ENCODE measurements at places on chromosomes 5 and 9.

DNA sequence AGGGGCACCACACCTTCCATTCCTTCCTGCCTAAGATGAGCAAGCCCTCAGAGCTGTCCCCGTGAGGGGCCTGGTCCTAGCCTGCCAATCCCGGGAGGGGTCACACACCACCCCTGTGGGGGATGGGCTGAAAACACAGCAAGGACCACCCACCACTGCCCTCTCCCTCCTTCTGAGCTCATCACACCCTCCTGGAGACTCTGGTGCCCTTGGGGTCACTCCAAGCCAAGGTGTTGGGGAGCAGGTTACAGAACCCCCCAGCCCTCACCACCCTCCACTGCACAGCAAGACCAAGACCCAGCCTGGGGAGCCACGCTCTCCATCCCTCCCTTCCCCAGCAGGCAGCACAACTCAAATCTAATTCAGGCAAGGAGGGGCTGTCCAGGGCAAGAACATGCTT lies 60.5 kb upstream of the PPP1R26 start:
- DNase-seq, result no peak

DNA sequence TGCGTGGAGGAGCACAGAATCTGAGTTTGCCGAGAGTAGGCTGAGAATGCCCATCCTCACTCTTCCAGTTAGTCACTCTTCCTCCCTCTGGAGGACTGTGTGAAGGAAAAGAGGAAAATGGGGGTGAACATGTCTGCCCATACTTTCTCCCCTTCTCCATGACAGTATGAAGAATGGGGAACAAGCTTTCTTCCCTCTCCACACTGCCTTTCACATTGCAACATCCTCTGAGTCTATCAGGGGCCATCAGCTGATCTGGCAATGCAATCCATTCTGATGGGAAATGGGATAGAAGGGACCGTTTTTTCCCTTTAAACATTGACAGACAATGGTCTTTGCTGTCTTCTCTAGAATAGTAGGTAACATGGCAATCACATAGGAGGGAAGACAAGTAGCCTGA lies 56.8 kb downstream of the UGCG start:
- peak; percentile 40 for DNase-seq

GRCh38 chr9:97525451-97525850 lies 24.0 kb downstream of the TMOD1 start:
- no peak for DNase-seq

DNA sequence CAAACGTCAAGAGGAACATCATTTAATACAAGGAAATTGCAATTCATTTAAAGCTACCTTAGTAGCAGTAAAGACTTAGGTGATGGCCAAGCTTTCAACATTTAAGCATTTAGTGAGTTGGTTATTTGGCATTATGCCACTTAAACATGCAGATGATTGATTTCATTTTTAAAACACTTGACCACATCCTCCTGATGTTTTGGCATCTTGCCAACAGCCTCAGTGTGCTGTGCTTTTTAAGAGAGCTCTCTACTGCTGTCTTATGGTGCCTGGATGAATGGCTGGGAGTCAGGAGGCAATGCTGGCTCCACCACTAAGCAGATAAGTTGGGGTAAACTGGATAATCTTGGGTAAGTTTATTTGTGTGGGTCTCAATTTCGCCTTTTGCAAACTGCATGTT lies 364.5 kb downstream of the MAN2A1 start:
- DNase-seq, result peak; percentile 74

GRCh38 chr9:124941679-124942561 lies 1.0 kb upstream of the GOLGA1 start:
- DNase-seq, result peak; percentile 63

GRCh38 chr5:1925111-1926070 lies 42.7 kb upstream of the IRX4 start:
- DNase-seq, result no peak

- DNase-seq, result no peak
These were observed 22.0 kb upstream of the DMRTA1 start for GRCh38 chr9:22424616-22425015.

GRCh38 chr5:57117596-57117995 lies 56.3 kb upstream of the GPBP1 start:
- peak; percentile 21 for DNase-seq

DNA sequence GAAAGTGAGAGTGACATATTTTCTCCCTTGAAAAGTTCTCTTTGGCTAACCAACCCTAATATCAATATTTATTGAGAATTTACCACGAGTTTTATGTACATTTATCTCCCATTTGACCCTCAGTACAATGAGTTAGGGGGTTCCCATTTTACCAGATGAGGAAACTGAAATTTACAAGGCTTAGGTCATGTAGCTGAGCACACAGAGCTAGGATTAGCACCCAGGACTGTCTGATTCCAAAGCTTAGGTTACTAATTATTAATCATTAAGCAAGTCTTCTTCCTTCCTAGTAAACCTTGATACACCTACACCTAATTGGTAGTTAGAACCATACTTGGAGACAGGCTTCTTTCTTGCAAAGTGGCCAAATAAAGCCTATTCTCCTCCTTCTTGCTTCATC lies 12.2 kb downstream of the SLC1A1 start:
- DNase-seq, result no peak

- DNase-seq, result no peak
These were observed 14.5 kb downstream of the SLC6A18 start for GRCh38 chr5:1239505-1240251.

DNA sequence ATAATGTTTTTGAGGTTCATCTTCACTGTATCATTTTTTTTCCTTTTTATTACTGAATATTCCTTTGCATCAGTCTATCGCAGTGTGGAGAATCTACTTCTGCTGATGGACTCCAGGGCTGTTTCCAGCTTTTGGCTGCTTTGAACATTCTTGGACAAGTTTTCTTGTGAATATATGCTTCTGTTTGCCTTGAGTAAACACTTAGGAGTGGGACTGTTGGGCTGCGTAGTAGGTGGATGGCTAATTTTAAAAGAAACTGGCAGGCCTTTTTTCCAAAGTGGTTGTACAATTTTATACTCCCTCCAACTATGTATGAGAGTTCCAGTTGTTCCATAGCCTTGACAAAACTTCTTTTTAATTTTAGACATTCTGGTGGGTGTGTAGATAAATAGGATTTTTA lies 102.4 kb downstream of the WDR41 start:
- DNase-seq, result no peak

GRCh38 chr9:127927201-127927987 lies 3.2 kb downstream of the PIP5KL1 start:
- DNase-seq, result no peak

DNA sequence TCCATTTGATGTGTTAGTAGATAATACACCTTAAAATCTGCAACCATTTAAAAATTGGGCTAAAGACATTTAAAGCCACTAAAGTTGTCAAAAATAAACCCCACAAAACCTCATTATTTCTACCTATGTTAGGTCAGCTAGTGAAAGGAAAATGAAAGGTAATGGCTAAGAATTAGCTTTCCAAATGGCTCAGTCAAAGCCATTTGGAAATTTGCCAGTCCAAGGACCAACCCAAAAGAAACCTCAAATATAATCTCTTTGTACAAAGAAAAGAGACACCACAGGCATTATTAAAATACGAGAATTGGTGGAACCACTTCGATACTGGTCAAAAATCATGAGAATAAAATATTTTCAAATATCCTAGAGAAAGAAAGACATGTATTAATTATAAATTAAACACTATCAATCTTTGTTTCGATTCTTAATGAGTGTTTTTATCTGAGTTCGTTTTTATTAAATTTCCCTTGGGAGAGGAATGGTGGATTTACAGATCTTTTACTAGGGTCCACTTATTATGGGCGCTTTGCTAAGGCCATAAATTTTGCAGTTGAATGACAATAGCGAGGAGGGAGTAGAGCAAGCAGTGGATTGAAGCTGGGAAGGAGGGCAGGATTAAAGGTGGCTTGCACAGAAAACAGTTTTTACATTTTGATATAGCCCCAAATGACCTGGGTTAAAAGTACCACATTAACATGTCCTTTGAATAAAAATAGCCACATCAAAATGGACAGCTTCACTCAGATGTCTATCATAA lies 116.8 kb upstream of the SHB start:
- no peak for DNase-seq

DNA sequence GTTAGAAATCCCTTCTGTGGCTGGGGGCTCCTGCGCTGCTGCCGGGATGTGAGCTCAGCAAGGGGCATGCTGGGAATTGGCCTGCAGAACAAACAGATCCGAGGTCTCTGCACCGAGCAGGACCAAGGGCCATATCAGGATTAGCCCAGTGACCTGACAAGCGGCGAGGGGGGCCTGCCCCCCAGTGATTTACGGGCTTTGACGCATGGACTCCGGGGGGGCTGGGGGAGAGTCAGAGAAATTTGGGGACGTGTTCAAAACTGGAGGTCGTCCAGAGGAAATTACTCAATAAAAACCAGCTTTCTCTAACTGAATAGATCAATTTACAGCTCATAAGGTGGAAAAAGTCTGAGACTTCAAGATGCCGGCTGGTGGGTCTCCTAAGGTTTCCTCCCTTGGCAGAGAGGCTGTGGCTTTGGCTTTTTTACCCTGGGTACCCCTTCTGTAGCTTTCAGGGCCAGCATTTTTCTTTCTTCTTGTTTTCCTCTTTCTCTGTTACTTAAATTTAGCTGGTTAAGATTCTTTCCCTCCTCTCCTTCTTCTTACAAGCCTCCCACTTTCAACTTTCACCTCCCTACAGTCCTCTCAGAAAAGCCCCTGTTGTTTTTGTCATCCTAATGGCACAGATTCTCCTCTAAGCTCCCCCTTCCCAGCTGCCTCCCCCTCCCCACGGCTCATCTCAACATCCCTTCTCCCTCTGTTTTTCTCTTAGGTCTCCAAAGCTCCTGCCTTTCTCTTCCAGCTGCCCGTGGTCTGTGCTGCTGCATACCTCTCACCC lies 551.0 kb downstream of the CCDC171 start:
- no peak for DNase-seq

DNA sequence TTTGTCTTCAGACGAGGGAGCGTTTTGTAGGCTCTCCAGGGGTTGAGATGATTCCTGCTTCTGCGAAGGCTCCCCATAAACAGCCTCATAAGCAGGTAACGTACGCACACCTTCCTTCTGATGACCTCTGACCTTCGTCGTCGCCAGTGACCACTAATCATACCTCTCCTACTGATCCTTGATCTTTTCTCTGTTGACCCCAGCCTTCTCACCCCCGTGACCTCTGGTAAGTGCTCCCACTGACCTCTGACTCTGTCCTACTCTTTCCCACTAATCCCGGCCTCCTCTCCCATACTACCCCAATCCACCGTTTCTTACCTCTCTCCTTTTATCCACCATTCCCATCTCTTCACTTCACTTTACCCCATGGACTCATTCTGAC lies 345 bp downstream of the DNAI1 start:
- no peak for DNase-seq

DNA sequence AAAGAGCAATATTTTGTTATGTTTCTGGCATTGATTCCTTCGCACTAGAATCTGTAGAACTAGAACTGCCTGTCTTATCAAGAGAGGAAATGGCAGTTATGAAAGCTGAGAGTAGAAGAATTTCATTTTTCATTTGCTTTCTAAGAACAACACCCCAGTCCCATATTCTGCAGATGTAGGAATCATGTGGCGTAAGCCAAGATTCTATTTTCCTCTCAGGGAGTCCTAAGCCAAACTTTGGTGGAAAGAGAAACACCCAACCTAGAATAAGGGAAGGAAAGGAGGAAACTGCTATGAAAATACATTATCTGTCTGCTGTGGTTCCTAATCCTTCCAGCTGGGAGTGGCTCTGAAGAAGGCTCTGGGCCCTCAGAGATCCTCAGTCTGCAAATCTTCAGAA lies 1176.9 kb upstream of the C9orf72 start:
- DNase-seq, result no peak

DNA sequence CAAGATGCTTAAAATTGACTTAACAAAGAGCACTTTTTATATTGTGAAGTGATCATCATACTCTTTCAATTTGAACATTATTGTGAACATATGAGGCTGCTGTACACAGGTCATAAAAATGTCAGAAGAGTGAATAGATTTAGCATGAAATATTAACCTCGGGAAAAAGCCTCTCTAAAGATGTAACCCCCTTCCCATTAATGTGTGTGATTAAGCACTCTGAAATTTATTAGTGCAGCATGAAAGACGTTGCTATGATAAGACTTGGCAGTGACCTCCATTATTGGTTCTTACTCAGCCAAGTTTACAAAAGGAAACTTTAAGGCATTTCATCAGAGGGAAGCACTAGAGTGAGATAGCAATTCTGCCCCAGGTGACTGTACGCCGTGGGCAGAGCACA lies 326.5 kb downstream of the NTRK2 start:
- DNase-seq, result no peak

DNA sequence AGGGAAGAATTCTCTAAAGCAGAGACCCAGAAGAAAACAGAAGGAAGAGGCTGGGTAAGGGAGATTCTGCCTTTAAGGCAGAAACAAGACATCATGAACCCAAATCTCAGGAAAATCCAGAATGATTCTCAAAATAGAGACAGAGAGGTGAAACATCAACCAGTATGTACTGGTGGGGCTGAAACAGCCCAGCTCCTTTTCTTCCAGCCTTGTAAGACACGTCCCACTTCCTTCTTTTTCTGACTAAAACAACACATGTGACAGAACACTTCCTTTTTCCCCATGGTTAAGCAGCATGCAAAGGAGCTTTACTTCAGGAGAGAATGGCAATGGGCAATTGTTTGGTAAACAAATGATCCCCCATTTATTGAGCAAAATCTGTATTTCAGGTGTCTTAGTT lies 230.8 kb upstream of the NR4A3 start:
- DNase-seq, result peak; percentile 87

DNA sequence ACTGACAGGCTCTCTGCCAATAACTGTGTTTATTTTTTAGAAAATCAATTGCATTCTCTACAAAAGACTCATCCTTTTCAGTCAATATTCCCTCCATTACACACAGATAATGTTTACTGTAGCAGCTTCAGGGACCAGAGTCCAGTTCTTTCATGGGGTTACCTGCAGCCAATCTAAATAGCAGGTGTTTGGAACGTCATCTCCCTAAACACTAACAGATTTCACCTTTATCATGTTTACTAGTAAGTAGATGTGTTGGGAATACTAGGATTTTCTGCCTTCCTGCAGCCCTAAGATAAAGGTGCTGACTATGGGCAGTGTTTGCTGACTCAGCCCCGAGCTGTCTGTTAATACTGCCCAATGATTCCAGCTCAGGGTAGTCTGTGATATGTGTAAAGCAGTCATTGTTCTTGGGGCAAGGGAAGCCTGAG lies 447.0 kb downstream of the KIF4B start:
- no peak for DNase-seq

- no peak for DNase-seq
These were observed 158.9 kb downstream of the ADAMTSL1 start for GRCh38 chr9:18632632-18633403.

DNA sequence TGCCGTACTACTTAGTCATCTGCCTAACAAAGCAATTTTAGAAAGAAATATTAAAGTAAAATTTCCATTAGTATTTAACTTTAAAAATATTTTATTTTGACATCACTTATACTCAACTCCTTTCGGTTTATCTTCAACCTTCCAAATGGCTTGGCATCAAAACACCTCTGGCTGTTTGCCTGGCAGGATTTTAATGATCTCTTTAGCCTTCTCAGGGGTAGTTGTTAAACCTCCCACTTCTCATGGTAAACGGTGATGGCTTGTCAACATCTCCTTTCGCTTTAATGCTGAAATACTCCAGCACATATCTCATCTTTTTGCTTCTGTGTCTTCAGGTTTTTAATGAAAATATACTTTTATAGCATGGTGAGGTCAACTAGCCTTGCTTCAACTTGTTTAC lies 747.1 kb downstream of the CETN3 start:
- DNase-seq, result no peak

Data from Kasumi-1 (cell line).